D721Med (cell line): ENCODE measurements at places on chromosomes 3 and 15.

DNA sequence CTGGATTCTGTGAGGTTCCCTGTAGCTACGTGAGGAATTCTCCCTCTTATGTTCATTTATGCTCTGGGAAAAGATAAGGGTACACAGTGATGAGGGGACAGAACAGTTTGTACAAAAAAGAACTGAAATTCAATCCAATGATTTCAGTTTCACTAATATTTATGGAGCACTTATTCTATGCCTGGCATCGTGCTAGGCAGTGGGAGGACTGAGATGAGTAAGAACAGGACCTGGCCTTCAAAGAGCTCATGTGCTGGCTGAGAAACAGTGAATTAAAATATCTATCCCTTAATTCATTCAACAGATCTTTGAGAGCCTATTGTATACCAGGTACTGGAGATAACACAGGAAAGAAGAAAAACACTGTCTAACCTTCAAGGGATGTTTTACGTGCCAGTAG is 22.2 kb downstream of the SSR3 start:
- DNase-seq = no peak

- DNase-seq = no peak
These were observed 1.7 kb downstream of the EPB42 start for GRCh38 chr15:43218908-43219706.

- DNase-seq = no peak
These were observed 32.9 kb downstream of the AMOTL2 start for GRCh38 chr3:134341389-134341788.

- no peak for DNase-seq
These were observed 19.1 kb downstream of the USP3 start for GRCh38 chr15:63523306-63523990.

DNA sequence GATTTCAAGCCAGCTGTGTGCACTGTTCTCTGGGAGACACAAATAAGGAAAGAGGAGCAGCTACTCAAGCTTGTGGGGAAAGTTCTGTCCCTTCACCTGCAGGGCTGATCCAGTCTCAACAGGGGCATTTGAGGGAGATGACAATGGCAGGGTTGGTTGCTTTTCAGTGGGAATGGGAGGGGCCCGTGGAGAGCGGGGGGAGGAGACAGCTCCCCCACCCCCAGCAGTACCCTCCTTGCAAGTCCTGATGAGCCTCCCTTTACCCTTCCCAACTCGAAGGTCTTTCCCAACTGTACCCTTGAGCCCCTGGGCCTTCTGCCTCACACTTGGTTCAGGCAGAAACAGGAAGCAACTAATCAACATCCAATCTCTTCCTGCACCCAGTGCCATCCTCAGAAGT is 71.8 kb upstream of the SNRPA1 start:
- DNase-seq = no peak

DNA sequence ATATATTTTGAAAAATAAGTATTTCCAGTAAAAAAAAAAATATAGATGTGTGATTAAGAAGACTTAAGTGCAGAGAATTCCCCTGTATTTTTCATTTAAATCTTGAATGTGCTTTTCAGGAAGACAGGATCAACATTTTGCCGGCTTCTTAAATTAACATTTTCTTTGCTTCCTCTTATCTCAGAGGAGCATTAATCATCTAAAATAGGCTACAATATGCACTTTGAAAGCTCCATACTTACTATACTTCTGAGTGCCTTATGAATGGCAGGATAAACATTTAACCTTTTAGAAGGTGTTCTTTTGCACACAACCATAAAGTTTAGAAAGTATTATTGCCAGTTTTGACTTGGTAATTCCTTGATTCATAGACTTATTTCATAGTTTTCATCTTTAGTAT is 164.3 kb downstream of the ECT2 start:
- no peak for DNase-seq

- no peak for DNase-seq
These were observed 41.4 kb downstream of the DNAJB8 start for GRCh38 chr3:128425142-128425845.

DNA sequence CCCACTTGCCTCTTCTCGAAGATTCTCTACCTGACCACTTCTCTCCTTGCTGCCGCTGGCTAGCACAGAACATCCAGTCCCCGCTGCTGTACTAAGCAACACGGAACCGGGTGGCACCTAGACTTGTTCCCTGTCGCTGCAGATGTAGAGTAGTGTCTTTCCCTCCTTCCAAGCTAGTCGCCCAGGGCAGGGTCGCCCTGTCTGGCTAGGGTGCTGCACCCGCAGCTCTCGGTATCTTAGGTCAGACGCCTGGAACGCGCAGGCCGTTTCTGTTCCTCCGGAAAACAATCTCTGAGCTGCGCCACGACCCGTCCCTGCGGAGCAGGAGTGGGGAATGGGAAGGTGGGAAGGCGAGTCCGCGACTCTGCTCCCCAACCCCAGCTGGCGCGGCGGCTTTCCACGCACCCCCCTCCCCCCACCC is 758 bp upstream of the SNX33 start:
- DNase-seq = no peak
